ENCODE measurements at places on chromosomes 7 and 10.

GRCh38 chr10:120688928-120689327, 162.2 kb upstream of the WDR11 start:
- DNase-seq = no peak

DNA sequence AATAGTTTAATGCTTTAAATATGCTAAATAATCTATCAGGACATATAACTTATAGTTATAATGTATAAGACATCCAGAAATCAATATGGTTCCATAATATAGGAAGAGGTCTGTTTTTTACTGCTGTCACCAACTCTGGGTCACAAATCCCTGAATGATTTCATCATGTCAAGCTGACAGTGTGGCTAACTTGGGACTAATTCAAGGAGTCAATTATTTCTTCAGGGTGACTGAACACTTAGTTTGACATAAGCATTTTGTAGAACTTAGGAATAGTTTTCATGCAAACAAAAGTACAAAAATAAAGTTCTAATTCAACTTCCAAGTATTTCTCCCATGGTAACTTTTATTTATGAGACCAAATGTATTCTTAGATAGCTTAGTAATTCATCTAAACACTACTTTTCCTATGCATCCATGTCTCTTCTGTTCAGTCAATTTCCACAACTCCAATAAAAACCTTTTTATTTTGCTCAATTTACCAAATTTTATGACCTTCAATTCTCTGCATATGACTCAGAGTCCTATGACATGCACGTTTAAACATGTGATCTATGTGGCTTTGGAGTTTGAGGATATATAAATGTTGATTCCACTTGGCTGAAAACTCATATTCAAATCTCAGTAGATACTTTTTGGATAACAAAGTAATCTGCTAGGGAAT, 40.3 kb upstream of the GNAT3 start:
- DNase-seq = peak; percentile 54

- no peak for DNase-seq
Observed at GRCh38 chr7:40182452-40182851, 47.6 kb downstream of the SUGCT start.

- no peak for DNase-seq
Observed at GRCh38 chr10:90007226-90007625, 305.8 kb downstream of the KIF20B start.

DNA sequence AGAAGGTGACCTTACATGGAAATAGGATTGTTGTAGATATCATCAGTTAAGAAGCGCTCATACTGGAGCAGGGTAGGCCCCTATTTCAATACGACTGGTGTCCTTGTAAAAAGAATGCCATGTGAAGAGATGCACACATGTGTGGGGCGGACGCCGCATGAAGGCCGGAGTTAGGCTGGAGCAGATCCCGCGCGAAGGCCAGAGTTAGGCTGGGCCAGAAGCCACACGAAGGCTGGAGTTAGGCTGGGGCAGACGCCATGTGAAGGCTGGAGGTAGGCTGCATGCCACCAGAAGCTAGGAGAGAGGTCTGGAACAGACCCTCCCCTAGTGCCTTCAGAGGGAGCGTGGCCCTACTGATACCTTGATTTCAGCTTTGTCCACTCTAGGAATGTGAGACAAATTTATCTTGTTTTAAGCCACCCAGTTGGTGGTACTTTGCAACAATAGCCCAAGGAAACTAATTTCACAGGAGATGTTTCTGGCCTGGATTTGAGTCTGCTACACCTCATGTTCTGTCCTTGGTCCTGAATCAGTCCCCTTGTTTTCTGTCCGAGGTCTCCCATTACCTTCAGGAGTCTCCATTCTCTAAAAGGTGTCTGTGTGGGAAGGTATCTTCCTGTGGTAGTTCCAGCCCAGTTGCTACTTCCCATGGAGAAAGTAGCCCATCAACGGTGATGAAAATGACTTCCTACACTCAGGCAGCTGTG, 585.8 kb downstream of the LRMDA start:
- DNase-seq = no peak

GRCh38 chr7:1580422-1581030, 10.7 kb upstream of the PSMG3 start:
- no peak for DNase-seq

DNA sequence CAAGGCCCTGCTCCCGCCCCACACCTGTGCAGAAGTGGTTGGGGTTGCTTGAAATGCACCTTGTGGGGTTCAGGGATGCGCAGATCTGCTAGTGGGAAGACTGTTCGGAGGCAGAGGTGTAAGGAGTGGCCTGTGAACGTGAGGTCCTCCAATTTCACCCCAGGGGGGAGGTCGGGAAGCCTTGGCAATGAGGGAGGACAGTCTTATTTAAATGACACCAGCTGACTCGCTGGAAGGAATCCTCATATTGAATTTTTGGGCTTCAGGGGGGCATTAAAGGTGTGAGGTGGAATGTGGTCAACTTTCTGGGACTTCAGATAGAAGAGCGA, 218.8 kb upstream of the CELF2 start:
- DNase-seq = no peak

DNA sequence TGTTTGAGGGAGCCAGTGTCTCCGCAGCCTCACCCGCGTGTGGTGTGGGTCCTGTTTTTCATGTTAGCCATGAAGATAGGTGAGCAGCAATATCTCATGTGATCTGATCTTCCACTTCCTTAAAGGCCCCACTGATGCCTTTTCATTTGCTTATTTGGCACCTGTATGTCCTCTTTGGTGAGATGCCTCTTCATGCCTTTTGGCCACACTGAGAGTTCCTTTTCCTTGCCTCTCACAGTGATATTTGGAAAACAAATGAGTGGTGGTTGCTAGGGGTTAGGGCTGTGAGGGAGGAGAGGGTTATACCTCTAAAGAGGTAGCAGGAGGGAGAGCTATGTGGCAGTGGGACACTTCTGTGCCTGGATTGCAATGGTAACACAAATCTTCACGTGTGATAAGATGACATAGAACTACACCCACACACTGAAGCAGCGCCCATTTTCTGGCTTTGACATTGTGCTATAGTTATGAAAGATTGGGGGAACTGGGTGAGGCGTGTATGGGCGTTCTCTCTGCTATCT, 90.4 kb upstream of the TNS3 start:
- no peak for DNase-seq

- DNase-seq = no peak
Observed at GRCh38 chr7:129227646-129228578, 3.1 kb downstream of the AHCYL2 start.

DNA sequence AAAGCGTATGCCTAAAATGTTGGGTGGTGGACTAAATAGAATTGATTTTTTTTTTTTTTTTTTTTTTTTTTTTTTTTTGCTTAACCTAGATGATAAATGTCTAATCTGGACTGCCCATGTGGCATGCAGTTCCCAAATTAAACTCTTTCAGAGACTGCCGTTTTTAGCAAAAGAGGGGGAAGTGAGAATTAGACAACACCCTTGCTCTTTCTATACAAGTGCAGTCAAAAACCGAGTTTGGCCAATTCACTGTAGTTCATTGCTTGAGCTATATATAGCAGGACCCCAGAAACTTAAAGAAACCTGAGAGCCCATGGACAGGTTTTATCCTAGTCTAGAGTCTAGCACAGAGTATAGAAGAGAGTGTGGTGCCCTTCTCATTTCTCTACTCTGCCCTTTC, 141.9 kb downstream of the GRM3 start:
- no peak for DNase-seq

DNA sequence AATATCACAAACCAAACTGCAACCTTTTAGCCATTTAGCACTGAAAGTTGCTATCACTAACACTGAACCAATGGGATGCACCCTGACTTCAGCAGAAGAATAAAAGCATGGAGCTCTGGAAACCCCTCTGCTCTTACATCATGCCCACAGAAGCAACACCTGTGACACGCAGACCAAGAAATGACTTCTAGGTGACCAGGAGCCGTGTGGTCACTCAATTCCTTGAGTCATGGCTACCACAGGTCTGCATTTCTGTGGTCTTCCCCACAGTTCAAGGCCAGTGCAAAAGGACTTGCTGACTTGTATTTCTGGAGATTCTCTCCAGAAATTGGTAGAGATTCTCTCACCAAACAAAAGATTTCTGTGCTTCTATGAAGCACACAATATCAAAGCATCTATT, 38.3 kb downstream of the NRCAM start:
- no peak for DNase-seq

GRCh38 chr10:101073631-101074030, 11.8 kb downstream of the KAZALD1 start:
- no peak for DNase-seq

GRCh38 chr7:131533151-131533559, 23.3 kb downstream of the PODXL start:
- no peak for DNase-seq

GRCh38 chr7:70972693-70973092, 159.3 kb upstream of the GALNT17 start:
- DNase-seq = no peak

DNA sequence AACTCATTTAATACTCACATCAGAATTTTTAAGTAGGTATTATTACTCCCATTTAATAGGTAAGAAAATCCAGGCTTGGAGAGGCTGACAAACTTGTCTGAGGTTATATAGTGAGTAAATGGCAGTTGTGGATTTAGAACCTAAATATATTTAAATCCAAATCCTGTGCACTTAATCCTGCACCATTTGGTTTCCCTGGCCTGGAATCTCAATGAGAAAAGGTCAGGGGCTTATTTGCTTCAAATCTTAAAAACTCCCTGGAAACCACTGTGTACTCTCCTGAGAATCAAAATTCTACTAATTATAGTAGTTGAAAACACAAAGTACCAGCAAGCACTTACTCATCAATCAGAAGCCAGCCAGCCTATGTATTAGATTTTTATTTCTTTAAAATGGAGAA, 97.7 kb downstream of the DNMBP start:
- DNase-seq = no peak

GRCh38 chr10:17200001-17200911, 1.2 kb downstream of the TRDMT1 start:
- no peak for DNase-seq

DNA sequence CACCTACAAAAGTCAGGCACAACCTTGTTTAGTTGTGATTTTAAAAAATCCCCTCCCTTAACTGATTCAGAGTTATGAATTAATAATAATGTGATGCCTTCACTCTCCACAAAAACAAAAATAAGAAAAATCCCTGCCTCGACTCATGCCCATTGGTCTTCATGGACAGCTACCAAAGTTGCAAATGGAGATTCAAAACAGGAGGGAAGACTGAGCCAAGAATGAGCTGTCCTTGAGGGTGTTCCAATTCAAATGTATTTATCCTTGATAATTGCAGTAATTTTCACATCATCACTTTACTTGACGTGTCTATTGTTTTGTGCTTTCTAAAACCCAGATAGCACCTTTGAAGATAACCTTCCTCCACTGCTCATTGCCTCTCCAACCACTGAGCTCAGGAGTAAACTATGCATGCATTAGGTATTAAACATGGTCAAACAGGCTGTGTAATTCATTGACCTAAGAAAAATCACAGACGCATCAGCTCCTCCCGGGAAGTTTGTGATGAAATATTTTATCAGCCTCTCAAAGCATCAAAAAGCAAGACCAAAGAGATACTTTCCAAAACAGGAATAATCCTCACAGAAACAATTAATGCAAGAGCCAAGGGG, 712.7 kb upstream of the IGFBP3 start:
- DNase-seq = no peak

- no peak for DNase-seq
Observed at GRCh38 chr10:71278691-71279588, 40.1 kb upstream of the SLC29A3 start.

- DNase-seq = no peak
Observed at GRCh38 chr10:125768219-125768855, 7.3 kb downstream of the MMP21 start.

DNA sequence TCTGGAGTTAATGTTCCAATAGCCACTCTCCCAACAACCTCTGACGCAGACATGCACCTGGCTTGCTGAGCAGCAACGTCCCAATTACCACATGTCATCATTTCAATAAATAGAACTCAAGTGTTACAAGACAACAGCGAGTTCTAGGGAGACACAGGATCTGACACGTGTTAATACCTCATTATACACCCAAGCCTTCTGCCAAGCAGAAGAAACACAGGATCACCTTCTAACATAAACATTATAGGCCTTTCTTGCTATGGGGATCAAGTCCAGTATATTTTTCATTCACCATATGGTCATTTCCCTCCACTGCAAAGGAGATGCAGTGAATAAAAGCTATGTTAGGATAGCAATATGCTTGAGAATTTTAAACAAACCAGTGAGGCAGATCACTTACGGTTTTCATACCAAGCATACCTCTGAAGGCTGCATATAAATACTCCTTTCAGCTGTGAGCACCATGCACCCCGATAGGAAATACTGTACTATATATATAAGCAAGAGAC, 74.2 kb downstream of the JAZF1 start:
- DNase-seq = no peak

DNA sequence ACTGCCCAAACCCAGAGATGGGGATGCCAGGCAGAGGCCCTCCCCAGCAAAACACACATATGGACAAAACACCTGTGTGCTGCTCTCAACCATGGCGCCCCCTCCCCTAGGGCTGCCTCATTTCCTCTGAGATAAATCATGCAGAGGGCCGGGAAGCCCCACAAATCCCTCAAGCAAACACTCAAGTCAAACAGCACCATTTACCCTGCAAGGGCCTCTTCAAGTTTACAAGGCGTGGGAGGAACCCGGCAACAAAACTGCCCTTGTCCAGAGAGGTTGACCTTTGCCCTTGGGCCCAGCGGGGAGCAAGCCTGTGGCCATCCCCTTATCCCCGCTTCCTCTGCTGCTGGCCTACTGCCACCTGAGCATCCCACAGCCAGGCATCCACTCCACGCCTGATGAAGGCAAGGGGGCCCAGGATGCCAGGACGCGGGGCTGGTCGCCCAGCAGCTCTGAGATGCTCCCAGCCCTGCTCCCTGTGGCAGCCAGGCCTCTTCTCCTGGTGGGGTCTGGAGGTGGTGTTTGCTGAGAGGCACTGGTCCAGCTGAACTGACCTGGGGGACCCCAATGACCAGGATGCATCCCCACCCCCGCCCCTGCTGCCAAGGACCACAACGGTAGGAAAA, 77.4 kb downstream of the DLG5 start:
- no peak for DNase-seq

GRCh38 chr10:114044247-114045135, 825 bp downstream of the ADRB1 start:
- no peak for DNase-seq

GRCh38 chr7:30171766-30172447, 37.1 kb downstream of the MTURN start:
- DNase-seq = no peak

DNA sequence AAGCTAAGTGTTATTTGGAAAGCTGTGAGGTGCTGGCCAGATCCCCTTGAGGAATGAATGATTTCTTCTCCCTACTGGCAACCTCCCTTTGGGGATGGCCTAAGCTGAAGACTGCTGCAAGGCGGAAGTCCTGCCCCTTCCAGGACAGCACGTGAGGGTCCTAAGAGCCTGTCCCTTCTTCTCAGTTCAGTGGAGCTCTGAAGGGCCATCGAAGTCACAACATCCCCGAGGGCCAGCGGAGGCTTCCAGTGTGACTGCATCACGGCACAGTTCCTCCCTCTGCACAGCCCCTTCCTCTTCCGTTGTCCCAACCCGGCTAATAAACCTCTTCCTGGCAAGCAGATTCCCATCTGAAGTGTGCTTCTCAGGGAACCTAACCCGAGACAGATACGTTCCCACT, 43.7 kb downstream of the RNF32 start:
- no peak for DNase-seq
